ENCODE measurements at places on chromosomes 16 and 17.

DNA sequence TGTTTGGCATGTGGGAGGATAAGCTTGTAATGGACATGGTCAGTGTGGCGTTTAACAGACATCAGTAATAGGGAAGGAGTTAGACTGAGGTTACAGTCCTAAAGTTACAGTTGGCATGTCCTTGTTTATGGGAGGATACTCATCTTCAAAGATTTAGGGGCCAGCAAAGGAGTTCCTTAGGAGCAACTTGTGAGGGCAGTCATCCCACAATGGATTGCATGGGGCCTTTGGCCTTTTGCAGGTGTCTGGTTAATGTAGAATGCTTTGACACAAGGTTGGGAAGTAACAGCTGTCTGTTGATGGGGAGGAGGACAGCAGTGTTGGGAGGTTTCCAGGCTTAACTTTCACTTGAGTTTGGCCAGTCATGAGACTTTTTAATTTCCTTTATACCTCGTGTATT is 2.2 kb downstream of the NUBP1 start:
- no peak for DNase-seq

- DNase-seq, result no peak
Measured at GRCh38 chr17:81420769-81421462, 25.7 kb downstream of the BAHCC1 start.

GRCh38 chr17:5819396-5819795 is 235.1 kb upstream of the NLRP1 start:
- DNase-seq, result no peak

DNA sequence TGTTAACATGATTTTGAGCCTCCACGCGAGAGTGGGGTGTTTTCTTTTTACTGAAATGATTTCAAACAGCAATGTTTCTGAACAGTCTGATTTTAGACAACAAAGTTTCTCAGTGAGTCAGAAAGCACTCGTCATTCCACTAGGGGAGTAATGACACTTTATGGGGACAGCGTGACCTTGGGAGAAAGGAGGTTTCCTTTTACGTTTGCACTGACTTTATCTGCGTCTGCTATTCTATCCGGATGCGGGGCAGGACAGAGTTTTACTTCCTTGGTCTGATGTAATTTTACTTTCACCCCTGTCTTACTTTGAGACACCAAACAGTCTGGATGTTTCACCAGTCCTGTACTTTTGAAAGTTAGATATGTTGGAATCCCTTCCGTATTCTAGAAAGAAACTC is 20.7 kb downstream of the SLC47A1 start:
- no peak for DNase-seq

GRCh38 chr17:81110488-81111040 is 54.7 kb upstream of the PVALEF start:
- DNase-seq, result no peak

GRCh38 chr16:88514070-88514469 is 56.1 kb upstream of the ZC3H18 start:
- DNase-seq, result no peak

DNA sequence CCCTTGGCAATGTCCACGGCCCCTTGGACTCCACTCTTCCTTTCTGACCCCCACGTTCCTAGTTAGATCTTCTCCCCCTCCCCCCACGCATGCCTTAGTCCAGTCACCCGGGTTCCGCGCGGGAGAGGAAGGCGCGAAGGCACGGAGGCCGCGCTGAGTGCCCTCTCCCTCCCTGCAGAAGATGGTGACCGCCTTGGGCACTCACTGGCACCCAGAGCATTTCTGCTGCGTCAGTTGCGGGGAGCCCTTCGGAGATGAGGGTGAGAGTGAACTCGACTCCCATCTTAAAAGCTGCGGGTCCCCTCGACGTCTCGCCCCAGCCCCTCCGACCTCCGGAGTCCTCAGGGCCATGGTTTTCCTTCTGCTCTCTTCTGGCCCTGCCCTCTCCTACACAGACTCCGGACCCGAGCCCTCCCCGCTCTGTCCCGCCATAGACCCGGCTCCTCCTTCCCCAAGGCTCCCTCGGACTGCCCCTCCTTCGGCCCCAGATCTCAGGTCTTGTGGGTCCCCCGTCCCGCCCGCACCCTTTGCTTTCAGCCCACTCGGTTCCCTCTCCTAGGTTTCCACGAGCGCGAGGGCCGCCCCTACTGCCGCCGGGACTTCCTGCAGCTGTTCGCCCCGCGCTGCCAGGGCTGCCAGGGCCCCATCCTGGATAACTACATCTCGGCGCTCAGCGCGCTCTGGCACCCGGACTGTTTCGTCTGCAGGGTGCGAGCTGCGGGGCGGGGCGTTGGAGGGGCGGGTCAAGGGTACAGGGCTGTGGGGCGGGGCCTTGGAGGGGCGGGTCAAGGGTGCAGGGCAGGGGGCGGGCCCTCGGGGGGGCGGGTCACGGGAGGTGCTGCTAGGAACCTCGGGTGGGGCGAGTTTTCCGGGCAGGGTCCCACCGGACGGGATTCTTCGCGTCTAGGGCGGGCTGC is 4.6 kb downstream of the TGFB1I1 start:
- DNase-seq, result peak; percentile 72

GRCh38 chr16:59591480-59591879 is 857.4 kb upstream of the GOT2 start:
- no peak for DNase-seq

DNA sequence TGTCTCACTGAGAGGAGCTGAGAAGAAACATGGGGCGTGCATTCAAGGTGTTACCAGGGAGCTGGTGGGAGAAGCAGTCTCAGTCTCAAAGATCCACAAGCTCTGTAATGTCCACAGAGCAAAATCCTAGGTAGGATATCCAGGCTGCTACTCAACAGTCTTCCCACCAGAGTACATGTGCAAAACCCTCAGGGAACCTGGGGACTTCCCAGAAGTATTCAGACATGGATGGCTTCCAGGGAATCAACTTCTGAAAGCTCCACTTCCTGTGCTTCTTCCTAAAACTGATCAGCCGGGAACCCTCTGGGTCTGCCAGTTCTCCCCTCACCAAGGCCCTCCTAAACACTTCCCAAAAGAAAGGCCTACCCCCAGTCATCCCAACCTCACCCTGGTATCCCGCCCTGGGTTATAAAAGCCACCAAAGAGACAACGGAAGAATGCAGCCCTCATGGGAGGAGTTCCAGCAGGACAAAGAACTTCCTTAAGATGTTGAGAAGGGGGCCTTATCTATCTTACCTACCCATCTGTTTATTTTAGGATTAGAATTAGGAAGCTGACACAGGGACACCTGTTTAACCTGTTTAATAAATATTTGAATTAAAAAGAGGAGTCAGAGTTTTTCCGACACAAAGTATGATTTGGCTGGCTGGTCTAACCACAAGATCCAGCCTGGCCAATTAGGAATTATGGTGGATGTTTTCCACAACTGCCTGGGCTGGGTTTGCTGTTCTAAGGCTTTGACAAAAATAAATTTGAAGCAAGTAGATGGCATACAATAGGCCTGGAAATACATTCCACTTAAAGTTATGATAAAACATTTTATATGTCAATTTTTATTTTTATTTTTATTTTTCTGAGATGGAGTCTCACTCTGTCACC is 37.0 kb downstream of the CUEDC1 start:
- DNase-seq, result no peak

GRCh38 chr17:16027708-16028584 is 28.3 kb downstream of the TTC19 start:
- DNase-seq, result no peak

GRCh38 chr17:48795444-48796162 is 21.4 kb downstream of the TTLL6 start:
- no peak for DNase-seq

GRCh38 chr17:16314859-16315258 is 38.4 kb downstream of the CENPV start:
- DNase-seq, result no peak

GRCh38 chr16:86522634-86523033 is 12.3 kb downstream of the FOXF1 start:
- DNase-seq, result no peak

DNA sequence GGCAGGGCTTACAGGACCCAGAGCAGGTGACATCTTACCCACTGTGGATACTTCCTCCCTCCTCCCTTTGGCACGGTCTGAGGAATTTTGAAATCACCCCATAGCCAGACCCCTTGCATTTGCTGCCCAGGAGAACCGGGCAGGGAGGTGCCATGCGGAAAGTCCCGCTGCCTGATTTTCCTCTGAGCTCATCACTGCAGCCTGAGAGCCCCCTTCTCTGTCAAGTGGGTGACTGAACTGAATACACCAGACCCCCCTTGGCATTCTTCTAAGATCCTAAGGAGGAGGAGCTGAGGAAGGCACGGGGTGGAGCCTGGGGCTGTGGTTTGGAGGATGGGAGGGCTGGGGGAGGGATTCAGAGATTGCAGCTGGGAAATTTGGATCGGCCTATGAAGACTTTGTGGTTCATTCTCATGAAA is 173.4 kb downstream of the RAB11FIP4 start:
- no peak for DNase-seq

Measured in GM18507 (cell line).